ENCODE measurements at places on chromosomes 12 and 14. TPM values are rescaled to one million over a fixed set of nuclear protein-coding genes. Genes with fewer than 3 reads are reported as not detected.

- H3K4me1 ChIP-seq = no peaks in the 10 kb centered on the region
- H3K36me3 ChIP-seq = no peaks in the 10 kb centered on the region
- no peaks in the 10 kb centered on the region for H3K27me3 ChIP-seq
- H3K27ac ChIP-seq = no peak overlapping the region
These were observed 427.4 kb downstream of the AACS start for GRCh38 chr12:125492354-125493270.

CMKLR1 gene
- total RNA-seq = not detected

DNA sequence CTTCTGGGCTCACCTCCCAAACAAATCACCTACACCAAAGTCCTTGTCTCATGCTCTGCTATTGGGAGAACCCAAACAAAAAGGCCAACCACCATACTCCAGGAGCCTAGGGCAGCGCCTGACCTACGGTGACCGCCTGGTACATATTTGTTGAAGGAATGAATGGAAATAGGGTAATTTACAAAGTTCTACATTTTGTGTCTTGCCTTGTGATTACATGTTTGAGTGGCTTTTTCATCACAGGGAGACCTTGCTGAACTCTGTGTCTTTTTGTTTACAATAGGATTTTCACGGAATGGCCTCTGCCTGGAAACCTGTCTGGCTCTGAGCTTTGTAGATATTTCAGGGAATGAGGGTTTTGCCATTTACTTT lies 11.3 kb upstream of the PRIMA1 start:
- DNase-seq = no peak
- peaks cover 3% of the 10 kb centered on the region for H3K27me3 ChIP-seq
- no peaks in the 10 kb centered on the region for H3K4me1 ChIP-seq
- H3K36me3 ChIP-seq = no peaks in the 10 kb centered on the region

DNA sequence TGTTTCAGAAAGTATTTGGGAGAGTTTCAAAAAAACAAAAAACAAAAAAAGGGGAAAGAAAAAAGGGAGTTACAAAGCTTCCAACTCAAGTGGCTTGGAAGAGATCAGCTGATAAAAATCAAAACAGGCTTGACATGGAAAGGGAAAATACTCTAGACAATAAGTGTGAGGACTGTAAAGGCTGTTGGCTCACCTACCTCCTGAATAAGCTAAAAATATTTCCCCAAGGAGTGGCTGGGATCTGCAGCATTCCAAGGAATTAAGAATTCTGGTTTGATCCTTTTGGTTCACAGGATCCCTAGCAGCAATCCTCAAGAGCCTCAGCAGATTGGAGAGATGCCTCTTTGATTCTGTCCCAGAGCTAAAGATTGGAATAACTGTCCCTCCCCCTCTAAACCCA lies 11.2 kb upstream of the AJUBA start:
- peaks cover 2% of the 10 kb centered on the region for H3K36me3 ChIP-seq
- no peak overlapping the region for H3K27ac ChIP-seq
- peaks cover 3% of the 10 kb centered on the region for H3K4me1 ChIP-seq
- no peaks in the 10 kb centered on the region for H3K27me3 ChIP-seq
- no peak overlapping the region for H3K4me3 ChIP-seq

DNA sequence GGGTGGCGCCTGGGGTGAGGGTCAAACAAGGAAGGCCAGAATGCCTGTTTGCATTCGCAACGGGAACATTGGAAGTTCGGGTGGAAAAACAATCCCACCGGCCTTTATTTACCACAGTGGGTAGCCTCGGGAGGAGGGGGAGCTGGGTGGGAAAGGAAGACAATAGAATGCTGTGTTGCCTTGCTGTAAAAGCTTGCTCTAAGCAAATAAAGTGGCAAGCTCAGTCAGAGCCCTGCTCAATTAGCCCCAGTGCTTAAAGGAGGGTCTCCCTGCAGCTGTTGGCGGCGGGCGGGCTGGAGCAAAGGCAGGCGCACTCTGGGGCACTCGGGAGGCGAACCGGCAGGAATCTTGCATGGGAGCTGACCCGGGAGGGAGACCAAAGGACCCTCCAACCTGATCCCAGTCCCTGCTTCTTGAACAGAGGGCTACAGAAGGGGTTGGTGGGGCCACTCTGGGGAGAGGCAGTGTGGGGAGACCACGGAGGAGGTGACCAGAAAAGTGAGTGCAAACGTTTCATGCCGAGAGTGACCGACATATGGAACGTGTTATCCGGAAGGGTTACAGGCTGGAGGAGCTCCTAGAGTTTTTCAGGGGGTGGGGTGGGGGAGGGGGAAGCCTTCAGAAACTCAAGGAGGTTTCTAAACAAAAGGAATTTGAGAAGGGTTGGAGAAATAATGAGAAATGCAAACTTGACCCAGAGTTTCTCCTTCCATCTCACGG lies 48.5 kb downstream of the NTF3 start:
- no peak overlapping the region for H3K27ac ChIP-seq

- peaks cover 14% of the 10 kb centered on the region for H3K4me1 ChIP-seq
- no peak overlapping the region for H3K27ac ChIP-seq
- peaks cover 40% of the 10 kb centered on the region for H3K36me3 ChIP-seq
- no peak overlapping the region for H3K4me3 ChIP-seq
- H3K27me3 ChIP-seq = no peaks in the 10 kb centered on the region
These were observed 29.7 kb downstream of the PRPF40B start for GRCh38 chr12:49652921-49653520.

- peaks cover 4% of the 10 kb centered on the region for H3K4me1 ChIP-seq
- H3K27me3 ChIP-seq = no peaks in the 10 kb centered on the region
- no peaks in the 10 kb centered on the region for H3K36me3 ChIP-seq
- no peak overlapping the region for H3K27ac ChIP-seq
These were observed 27.2 kb upstream of the MLXIP start for GRCh38 chr12:122051231-122051876.

GRCh38 chr12:114512351-114512750 lies 106.4 kb upstream of the TBX5 start:
- no peaks in the 10 kb centered on the region for H3K36me3 ChIP-seq
- H3K27ac ChIP-seq = no peak overlapping the region
- H3K4me1 ChIP-seq = no peaks in the 10 kb centered on the region
- no peak overlapping the region for H3K4me3 ChIP-seq
- peaks cover 4% of the 10 kb centered on the region for H3K27me3 ChIP-seq

DNA sequence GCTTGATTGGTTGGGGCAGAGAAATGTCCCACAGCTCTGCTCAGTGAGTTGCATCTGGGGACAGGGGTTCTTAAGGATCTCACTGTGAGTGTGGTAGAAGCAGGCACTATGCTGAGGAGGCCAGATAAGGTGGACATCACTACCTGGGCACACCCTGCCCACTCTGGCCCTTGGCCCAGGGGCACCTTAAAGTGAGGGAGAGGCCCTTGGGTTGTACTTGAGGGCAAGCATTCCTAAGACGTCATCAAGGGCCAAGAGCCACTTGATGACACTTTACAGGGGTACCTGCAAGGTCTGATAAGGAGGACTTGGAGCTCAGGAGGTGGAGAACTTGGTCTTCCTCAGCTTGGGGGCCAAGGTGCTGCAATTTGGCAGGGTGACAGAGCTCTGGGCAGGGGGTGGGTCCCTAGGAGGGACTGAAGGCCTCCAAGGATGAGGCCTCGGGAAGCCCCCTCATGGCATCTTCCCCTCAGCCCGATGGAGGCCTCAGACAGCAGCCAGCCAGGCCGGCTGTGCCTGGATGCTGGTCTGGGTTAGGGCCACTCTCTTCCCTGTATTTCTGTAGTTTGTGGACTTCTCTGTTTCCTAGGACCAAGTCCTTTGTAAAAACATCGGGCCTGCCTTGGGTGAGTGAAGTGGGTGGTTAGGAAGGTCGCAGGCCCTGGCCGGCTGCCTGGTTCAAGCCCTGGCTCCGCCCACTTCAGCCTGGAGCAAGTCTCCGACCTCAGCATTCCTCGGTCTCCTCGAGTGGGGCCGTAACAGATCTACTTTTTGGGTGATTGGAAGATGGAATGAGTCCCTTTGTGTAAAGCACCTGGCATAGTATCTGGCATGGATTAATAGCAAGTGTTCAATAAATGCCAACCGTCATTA lies 24.8 kb downstream of the GPR68 start:
- H3K27me3 ChIP-seq = no peaks in the 10 kb centered on the region
- H3K27ac ChIP-seq = peak overlapping the region; percentile 28
- peaks cover 35% of the 10 kb centered on the region for H3K4me1 ChIP-seq
- no peak overlapping the region for H3K4me3 ChIP-seq
- DNase-seq = no peak

DNA sequence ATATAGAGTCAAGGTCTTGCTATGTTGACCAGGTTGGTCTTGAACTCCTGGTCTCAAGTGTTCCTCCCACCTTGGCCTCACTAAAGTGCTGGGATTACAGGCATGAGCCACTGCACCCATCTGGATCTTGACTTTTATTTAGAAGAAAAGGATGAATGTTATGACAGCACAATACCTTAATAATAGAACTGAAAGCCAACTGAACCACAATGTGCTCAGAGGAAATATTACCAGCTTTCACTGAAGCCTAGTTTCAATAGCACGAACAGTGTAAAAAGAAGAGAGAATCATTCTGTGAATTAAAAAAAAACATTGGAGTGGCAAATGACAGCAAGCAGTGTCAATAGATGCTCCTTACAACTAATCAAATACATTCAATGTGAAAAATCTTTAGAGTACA lies 239.2 kb upstream of the RMST start:
- no peak for DNase-seq
- no peak overlapping the region for H3K27ac ChIP-seq
- no peaks in the 10 kb centered on the region for H3K36me3 ChIP-seq
- H3K27me3 ChIP-seq = peaks cover 2% of the 10 kb centered on the region
- no peaks in the 10 kb centered on the region for H3K4me1 ChIP-seq

- H3K36me3 ChIP-seq = peaks cover 16% of the 10 kb centered on the region
- H3K27ac ChIP-seq = peak overlapping the region; percentile 67
- no peak for DNase-seq
- peaks cover 19% of the 10 kb centered on the region for H3K4me1 ChIP-seq
- H3K27me3 ChIP-seq = no peaks in the 10 kb centered on the region
These were observed 19.7 kb upstream of the DIABLO start for GRCh38 chr12:122245553-122245952.

GRCh38 chr12:112812600-112813406 lies 21.3 kb downstream of the RPH3A start:
- peaks cover 4% of the 10 kb centered on the region for H3K27me3 ChIP-seq
- H3K4me1 ChIP-seq = no peaks in the 10 kb centered on the region
- no peak for DNase-seq
- no peak overlapping the region for H3K27ac ChIP-seq
- H3K36me3 ChIP-seq = no peaks in the 10 kb centered on the region
- H3K4me3 ChIP-seq = no peak overlapping the region

DNA sequence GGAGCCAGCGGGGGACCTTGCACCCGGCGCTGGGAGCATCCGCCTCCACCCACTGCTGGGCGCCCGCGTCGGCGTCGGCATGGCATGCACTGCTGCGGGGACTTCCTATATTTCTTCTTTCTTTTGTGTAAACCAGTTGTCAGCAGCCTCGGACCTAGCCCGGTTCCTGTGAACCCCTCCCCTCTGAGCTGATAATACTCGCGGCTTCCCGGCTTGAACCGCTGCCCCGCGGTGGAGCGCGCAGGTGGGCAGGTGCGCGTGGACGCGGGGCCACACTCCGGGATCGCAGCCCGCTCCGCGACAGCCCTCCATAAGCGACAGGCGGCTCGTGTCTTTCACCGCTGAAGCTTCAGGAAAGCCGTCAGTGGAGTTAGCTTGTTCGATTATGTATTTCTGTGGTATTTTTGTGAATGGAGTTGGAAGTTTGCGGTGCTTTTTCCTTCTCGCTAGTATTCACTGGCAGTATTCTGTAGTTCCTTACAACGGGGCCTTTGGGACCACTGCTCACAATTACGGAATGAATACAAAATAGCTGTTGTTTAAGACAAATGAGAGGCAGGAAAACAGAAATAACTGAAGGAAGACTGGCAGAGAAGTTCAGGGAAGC lies 870 bp downstream of the BMAL2 start:
- DNase-seq = peak; percentile 64
- peak overlapping the region; percentile 91 for H3K4me3 ChIP-seq
- H3K4me1 ChIP-seq = peaks cover 39% of the 10 kb centered on the region
- peaks cover 37% of the 10 kb centered on the region for H3K27me3 ChIP-seq
- peaks cover 2% of the 10 kb centered on the region for H3K36me3 ChIP-seq
- H3K27ac ChIP-seq = peak overlapping the region; percentile 84

- peaks cover 19% of the 10 kb centered on the region for H3K4me1 ChIP-seq
- DNase-seq = no peak
- no peak overlapping the region for H3K27ac ChIP-seq
- no peak overlapping the region for H3K4me3 ChIP-seq
- H3K27me3 ChIP-seq = no peaks in the 10 kb centered on the region
These were observed 6.9 kb downstream of the MAP3K9 start for GRCh38 chr14:70802379-70802778.

DNA sequence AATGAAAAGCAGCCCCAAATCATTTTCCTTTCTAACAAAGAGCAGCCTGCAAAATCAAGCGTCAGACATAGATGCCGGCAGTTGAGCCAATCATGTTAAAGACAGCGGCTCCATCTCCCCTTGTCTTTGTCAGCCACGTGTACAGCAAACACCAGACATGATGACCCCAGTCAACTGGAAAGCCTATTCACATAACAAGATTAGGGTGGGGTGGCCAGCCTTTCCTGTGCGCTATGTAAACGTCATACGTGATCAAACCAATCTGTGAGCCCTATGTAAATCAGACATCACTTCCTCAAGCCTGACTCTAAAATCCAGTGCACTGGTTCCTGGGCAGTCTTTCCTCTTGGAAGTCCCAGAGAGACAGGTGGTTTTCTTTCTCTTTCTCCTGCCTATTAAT lies 9.9 kb upstream of the FICD start:
- H3K36me3 ChIP-seq = peaks cover 7% of the 10 kb centered on the region
- H3K4me3 ChIP-seq = no peak overlapping the region
- H3K27ac ChIP-seq = no peak overlapping the region
- DNase-seq = no peak
- H3K4me1 ChIP-seq = peaks cover 5% of the 10 kb centered on the region

CD163L1 gene
- not detected for total RNA-seq

ACRBP gene
- 2.0 TPM for total RNA-seq

SLC6A12 gene
- not detected for total RNA-seq

STON2 gene
- not detected for total RNA-seq

- no peak for DNase-seq
- H3K27ac ChIP-seq = no peak overlapping the region
- H3K36me3 ChIP-seq = no peaks in the 10 kb centered on the region
- no peak overlapping the region for H3K4me3 ChIP-seq
- H3K4me1 ChIP-seq = peaks cover 16% of the 10 kb centered on the region
These were observed 3.1 kb downstream of the LHX5 start for GRCh38 chr12:113468365-113469223.

DNA sequence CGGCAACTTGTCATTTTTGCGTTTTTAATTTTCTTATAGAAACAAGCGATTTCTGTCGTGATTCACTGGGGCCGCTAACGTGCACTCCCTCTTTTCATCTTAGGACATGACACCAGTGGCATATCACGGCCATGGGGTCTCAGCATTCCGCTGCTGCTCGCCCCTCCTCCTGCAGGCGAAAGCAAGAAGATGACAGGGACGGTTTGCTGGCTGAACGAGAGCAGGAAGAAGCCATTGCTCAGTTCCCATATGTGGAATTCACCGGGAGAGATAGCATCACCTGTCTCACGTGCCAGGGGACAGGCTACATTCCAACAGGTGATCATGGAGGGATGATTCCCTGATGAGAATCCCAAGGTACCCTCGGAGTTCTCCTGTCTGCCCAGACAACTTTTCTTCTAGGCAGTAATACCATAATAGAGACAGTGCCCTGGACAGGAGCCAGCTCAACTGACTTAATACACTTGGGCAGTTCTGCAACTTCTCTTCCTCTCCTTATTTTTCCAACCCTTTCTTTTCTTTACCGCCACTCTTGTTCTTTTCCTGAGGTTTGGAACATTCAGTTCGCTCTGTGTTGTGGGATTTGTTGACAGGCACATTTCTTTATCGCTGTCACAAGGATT lies 821 bp downstream of the TMEM106C start:
- H3K36me3 ChIP-seq = peaks cover 47% of the 10 kb centered on the region
- peak; percentile 42 for DNase-seq
- peak overlapping the region; percentile 86 for H3K27ac ChIP-seq
- H3K27me3 ChIP-seq = peaks cover 1% of the 10 kb centered on the region
- peaks cover 28% of the 10 kb centered on the region for H3K4me1 ChIP-seq

All from activated CD8-positive, alpha-beta T cell treated with anti-CD3 and anti-CD28 coated beads for 36 hours (primary cell).